ENCODE measurements at places on chromosomes 16 and 17. TPM values are rescaled to one million over a fixed set of nuclear protein-coding genes. Genes with fewer than 3 reads are reported as not detected.
A peak's percentile ranks its signal among the peaks of the same experiment; 100 is the strongest.

GRCh38 chr17:5042157-5043022 lies 7.2 kb upstream of the SLC52A1 start:
- H3K4me3 ChIP-seq = no peak overlapping the region
- peaks cover 8% of the 10 kb centered on the region for H3K27me3 ChIP-seq
- no peaks in the 10 kb centered on the region for H3K36me3 ChIP-seq
- H3K27ac ChIP-seq = no peak overlapping the region
- no peaks in the 10 kb centered on the region for H3K4me1 ChIP-seq

- H3K4me3 ChIP-seq = no peak overlapping the region
- no peak for DNase-seq
- H3K27me3 ChIP-seq = no peaks in the 10 kb centered on the region
- 0 out of 2 replicates have a peak overlapping the region, but pooled peaks have one; percentile 40 for H3K27ac ChIP-seq
These were observed 20.1 kb downstream of the NDEL1 start for GRCh38 chr17:8455665-8456209.

DNA sequence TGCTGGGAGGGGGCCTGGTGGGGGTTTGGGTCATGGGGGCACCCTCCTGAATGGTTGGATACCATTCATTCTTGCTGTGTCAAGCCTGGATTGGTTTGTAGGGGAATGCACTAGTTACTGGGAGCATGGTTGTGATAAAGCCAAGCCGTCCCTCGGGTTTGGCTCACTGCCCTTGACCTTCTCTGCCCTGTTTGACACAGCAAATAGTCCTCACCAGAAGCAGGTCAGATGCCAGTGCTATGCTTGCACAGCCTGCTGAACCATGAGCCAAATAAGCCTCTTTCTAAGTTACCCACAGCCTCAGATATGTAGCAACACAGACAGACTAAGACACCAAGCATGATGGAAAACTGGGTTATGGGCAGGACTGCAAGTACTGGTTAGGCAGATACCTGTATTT lies 14.6 kb downstream of the ZNF778 start:
- no peak overlapping the region for H3K27ac ChIP-seq
- no peak for DNase-seq
- H3K36me3 ChIP-seq = peaks cover 74% of the 10 kb centered on the region
- H3K27me3 ChIP-seq = peaks cover 3% of the 10 kb centered on the region
- no peaks in the 10 kb centered on the region for H3K4me1 ChIP-seq
- no peak overlapping the region for H3K4me3 ChIP-seq

SULT1A1 gene
- 0.18 TPM for total RNA-seq

ASB16 gene
- total RNA-seq = 0.18 TPM
